ENCODE measurements at places on chromosomes 13 and 19.

GRCh38 chr19:46550684-46551083 is 50.4 kb upstream of the CALM3 start:
- DNase-seq = no peak

DNA sequence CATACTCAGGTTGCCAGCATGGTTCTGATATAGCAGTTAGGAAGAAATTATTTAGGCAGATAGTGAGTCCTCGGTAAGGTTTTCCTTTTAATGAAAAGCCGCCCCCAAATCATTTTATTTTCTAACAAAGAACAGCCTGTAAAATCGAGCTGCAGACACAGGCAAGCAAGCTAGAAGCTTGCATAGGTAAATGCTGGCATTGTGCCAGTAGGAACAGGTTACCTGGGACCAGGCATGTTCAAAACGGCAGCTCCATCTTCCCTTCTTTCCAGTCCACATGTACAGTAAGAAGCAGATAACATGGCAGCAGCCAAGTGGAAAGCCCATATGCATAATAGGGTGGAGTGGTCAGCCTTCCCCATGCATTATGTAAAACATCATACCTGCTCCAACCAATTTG is 71.1 kb downstream of the UGGT2 start:
- DNase-seq = no peak

- DNase-seq = no peak
Observed at GRCh38 chr13:110126391-110126961, 180.5 kb downstream of the COL4A1 start.

DNA sequence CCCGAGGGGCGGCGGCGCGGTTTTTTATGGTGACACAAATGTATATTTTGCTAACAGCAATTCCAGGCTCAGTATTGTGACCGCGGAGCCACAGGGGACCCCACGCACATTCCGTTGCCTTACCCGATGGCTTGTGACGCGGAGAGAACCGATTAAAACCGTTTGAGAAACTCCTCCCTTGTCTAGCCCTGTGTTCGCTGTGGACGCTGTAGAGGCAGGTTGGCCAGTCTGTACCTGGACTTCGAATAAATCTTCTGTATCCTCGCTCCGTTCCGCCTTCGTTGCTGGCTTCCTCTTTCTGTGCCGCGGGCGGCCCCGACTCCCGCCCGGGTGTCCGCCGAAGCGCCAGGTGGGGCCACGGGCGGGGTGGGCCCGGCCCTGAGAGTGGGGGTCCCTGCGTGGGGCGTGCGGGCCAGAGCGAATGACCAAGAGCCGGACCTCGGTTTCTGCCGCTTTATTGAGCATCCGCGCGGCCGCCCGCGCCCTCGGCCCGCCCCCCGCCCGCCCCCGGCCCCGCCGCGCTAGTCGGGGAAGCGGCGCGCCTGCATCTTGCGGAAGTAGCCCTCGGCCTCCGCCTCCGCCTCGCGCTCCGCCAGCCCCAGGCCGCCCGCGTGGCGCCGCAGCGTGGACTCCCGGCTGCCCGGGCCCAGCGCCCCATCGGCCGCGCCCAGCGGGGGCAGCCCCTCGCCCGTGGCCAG is 9.6 kb downstream of the PLPPR3 start:
- DNase-seq = no peak

- no peak for DNase-seq
Observed at GRCh38 chr13:107882708-107883560, 332.4 kb downstream of the LIG4 start.

DNA sequence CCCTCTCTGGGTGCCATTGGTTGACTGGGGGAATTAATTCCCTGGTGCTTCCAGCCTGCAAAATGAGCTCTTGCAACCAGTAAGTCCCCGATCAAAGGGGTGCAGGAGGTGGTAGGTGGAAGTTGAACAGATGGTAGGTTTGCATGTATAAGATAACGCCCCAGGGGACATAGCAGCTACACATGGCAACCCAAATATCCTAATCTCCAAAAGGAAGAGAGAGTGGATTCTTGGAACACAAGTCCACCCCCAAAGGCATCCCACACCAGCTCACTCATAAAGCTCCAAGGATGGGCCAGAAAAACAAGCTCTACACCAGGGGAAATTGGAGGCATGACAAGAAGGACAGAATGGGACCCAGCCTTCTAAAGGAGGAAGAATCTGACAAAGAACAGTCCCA is 4.8 kb downstream of the CD209 start:
- DNase-seq = no peak

GRCh38 chr19:45161738-45162607 is 1.2 kb upstream of the NKPD1 start:
- no peak for DNase-seq

DNA sequence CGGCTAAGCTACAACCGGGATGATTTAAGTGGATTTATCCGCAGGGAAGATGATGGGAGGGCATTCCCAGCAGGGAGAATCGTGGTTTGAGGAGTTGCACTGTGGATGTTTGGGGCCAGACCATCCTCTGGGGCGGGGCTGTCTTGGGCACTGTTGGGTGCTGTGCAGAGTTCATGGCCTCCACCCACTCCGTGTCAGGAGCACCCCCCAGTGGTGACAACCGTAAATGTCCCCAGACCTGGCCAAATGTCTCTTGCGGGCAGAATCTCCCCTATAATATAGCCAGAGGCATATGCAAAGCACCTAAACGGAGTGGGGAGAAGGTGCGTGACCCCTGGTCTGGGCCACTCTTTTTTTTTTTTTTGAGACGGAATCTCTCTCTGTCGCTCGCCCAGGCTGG is 40.2 kb downstream of the SMIM24 start:
- no peak for DNase-seq

DNA sequence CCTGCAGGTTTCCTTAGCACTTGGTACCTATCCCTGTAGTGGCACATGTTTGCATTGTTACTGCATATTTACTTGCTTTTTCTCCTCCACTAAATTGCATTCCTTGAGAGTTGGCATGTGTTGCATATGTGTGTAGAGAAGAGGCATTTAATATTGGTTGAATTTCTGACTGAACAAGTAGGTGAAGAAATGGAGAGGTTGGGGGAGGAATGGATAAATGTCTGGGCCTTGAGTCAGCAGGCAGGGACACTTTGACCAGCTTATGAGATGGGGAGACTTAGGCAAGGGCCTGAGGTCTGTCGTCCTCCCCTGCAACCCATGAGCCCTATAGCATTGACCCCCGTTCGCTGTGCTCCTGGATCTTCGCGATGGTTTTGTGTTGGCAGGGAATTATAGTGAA is 2.0 kb upstream of the GPR18 start:
- DNase-seq = no peak

DNA sequence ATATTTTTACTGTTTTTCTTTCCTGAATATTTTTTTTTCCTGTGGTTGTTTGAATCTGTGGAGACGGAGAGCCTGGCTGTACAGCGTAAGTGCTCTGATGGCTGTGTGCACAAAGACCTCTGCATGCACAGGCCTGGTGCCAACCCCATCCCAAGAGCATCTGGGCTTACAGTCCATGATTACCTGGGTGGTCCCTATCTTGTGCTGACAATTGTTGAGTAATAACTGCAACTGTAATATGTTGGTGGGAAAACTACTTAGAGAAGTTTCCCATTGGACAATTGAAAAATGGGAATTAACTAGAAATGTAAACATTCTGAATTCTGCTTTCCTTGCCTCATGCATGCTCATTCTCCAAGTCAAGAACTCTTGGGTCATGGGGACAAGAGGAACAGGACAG is 268.7 kb downstream of the SHISA2 start:
- DNase-seq = no peak

GRCh38 chr13:113159701-113160100 is 1.3 kb downstream of the PROZ start:
- DNase-seq = no peak

DNA sequence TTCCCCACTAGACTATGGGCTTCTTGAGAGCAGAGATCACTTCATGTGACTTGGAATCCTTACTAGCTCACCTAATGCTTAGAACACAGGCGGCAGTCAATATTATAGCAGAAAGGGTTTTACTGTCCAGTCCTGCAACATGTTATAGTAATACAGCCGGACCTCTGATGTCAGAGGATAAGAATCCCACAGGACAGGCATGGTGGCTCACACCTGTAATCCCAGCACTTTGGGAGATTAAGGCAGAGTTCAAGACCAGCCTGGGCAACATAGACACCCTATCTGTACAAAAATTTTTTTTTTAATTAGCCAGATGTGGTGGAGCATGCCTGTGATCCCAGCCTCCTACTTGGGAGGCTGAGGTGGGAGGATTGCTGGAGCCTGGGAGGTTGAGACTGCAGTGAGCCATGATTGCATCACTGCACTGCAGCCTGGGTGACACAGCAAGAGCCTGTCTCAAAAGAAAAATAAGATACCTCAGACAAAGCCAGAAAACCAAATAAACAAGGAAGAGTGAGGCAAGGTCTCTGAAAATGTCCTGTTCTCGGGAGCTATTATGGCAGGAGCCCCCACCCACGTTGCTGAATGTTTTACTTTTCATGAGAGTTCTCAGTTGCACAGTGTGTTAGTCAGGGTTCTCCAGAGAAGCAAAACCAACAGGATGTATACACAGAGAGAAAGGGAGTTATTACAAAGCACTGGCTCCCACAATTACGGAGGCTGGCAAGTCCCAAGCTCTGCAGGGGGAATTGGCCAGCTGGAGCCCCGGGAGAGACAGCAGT is 100.8 kb downstream of the UBL3 start:
- DNase-seq = no peak

DNA sequence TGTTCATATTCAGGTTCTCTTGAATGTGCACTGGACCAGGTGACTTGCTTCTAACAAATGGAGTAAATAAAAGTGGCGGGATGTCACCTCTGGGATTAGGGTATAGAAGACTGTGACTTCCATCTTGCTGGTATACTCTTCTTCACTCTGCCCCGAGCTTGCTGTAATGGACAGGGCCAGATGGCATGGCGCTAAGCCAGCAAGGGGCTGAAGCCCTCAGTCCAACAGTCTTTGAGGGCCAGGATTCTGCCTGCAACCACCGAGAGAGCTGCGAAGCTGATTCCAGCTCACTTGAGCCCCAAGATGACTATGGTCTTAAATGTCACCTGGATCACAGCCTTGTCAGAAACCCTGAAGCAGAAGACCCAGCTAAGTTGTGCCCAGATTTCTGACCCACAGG is 600.0 kb downstream of the FGF9 start:
- no peak for DNase-seq

DNA sequence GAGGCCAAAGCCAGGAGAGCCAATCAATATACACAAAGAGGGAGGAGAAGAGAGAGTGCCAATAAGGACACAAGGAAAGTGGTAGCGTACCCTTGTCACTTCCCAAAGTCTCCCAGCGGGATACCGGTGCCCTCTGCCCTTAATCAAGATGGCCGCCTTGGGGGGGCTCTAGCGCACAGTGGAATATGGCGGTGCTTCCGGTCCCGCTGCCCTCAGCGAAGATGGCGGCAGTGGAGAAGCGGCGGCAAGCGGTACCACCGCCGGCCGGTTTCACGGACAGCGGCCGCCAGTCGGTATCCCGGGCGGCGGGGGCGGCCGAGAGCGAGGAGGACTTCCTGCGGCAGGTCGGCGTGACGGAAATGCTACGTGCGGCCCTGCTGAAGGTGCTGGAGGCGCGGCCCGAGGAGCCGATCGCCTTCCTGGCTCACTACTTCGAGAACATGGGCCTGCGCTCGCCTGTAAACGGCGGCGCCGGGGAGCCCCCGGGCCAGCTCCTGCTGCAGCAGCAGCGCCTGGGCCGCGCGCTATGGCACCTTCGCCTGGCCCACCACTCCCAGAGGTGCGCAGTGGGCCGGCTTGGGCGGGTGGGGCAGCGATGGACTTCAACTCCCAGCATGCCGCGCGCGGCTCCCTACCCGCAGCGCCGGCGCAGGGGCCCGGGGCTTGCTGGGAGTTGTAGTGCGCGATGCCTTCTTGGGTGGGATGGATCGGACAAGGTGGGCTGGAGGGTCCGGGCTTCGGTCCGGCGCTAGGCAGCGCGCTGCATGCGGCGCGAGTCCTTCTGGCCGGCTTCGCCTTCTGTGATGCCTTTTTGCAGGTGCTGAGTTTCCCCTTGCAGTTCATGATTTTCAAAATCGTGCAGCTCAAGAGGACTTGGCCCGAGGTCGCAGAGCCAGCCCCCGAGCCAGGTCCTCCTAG is at the start of gene TPGS1:
TPGS1 (plus strand) TSS at position 212 of the 918 bp plus-strand sequence; CDS start at position 222, 10 bp downstream.
- peak; percentile 63 for DNase-seq

- no peak for DNase-seq
Observed at GRCh38 chr13:64186071-64186470, 2770.4 kb upstream of the PCDH20 start.

DNA sequence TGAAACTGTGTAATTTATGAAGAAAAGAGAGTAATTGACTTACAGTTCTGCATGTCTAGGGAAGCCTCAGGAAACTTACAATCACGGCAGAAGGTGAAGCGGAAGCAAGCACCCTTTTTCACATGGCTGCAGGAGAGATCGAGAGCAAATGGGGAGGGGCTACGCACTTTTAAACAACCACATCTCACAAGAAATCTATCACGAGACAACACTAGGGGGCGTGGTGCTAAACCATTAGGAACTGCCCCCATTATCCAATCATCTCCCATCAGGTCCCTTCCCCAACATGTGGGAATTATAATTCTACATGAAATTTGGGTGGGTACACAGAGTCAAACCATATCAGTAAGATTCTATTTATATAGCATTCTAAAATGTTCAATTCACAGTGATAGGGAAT is 114.8 kb upstream of the TRPC4 start:
- DNase-seq = no peak

- DNase-seq = no peak
Observed at GRCh38 chr13:48078251-48078656, 16.6 kb downstream of the MED4 start.

GRCh38 chr13:106709522-106709921 is 141.6 kb upstream of the ARGLU1 start:
- DNase-seq = no peak

GRCh38 chr13:86877441-86877840 is 793.7 kb upstream of the SLITRK5 start:
- no peak for DNase-seq

DNA sequence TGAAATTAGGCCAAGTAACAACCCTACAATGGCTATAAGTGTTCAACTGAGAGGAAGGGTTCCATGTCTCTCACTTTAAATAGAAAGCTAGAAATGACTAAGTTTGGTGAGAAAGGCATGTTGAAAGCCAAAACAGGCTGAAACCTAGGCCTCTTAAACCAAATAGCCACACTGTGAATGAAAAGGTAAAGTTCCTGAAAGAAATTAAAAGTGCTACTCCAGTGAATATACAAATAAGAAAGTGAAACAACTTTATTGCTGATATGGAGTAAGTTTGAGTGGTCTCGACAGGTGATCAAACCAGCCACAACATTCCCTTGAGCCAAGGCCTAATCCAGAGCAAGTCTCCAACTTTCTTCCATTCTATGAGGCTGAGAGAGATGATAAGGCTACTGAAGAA is 209.6 kb downstream of the KLF12 start:
- DNase-seq = no peak

All from cortex of kidney (tissue), 1 donor.